ENCODE measurements at places on chromosomes 16 and 17.

- no peak for DNase-seq
Observed at GRCh38 chr17:2459917-2460271, 51.8 kb downstream of the METTL16 start.

DNA sequence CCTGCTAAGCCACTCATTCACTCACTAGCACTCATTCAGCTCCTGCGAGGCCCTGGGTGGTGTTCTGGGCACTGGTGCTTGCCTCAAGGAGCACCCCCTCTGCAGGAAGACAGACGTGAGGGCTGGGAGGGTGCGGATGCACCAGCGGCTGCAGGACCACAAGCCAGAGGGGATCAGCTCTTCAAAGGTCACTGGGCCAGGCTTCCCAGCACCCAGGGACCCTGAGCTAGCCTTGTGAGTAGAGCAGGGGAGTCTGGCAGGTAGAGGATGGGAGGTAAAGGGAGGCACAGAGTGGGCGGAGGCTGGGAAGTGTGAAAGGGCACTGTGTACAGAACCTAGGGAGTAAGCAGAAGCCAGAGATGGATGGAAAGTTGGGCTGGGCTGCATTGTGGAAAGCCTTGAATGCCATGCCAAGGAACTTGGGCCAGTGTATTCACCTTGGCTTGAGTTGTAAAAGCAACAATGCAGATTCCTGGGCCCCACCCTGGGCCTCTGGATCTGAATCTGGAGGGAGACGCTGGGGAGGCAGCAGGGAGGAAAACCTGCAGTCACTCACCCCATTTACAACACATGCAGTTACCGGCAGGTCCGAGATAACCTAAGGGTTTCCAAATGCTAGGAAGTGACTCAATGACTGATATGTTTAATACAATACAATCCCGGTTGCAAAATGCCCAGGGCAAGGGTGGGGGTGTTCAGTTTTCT, 1.7 kb downstream of the IL4R start:
- peak; percentile 71 for DNase-seq

DNA sequence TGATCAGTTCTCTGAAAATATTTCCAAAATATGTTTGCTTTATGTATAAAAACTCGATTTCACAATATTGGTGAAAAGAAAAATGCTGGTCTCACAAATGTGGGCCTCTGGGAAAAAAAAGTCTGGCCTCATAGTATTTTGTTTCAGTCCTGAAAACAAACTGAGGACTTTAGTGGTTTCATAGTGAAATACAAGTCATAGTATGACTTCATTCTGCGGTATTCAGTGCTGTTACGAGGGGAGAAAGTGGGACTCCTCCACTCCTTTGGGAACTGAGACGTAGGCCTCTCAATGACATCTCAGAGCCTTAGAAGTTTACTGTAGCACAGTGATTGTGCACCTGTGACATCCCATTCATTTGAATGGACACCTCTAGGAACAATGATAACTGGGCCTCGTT, 56.0 kb downstream of the CYB561 start:
- DNase-seq = no peak

DNA sequence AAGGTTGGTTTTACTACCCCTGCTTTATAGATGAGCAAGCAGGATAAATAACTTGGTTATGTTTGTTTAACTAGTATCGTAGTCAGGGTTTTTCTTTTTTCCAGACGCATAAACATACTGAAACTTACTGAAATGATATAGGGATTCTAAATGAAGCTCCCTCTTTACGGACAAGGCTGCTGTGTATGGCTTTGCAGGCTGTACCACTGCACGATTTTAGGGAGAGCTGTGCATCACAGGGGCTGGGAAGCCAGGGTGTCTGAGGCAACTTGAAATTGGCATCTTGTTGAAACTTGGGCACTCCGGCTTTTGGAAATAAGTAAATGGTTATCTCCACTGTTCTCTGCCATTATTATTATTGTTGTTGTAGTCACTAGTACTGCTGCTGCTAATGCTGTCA, 218.1 kb upstream of the CDH8 start:
- DNase-seq = no peak

DNA sequence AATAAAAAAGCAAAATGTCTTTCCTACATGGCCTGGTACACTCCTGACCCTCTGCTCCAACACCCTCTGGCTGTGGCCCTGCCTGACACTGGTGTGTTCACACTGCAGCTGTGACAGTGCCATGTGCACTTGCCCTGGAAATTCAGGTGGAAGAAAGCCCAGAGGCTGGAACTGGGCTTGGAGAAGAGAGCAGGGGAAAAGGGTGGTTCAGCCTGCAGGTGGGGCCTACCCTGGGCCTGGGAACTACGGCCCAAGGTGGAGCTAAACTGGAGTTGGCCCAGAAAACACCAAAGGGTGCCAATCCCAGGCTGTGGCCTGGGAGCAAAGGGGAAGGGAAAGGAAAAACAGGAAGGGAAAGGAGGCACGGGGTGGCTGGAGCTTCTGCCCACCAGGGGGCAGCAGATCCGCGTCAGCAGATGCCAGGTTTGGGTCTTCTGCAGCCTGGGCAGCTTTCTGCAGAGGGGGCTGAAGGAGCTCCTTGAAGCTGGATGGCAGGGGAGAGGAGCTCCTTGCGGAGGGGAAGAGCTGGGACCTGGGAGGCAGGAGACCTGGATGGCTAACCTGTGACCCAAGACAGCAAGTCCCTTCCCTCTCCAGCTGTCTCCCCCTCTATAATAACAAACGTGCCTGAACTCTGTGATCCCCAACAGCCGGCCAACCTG, 15.4 kb upstream of the CTCF start:
- no peak for DNase-seq

- no peak for DNase-seq
Observed at GRCh38 chr17:71777048-71777640, 343.7 kb upstream of the SOX9 start.

DNA sequence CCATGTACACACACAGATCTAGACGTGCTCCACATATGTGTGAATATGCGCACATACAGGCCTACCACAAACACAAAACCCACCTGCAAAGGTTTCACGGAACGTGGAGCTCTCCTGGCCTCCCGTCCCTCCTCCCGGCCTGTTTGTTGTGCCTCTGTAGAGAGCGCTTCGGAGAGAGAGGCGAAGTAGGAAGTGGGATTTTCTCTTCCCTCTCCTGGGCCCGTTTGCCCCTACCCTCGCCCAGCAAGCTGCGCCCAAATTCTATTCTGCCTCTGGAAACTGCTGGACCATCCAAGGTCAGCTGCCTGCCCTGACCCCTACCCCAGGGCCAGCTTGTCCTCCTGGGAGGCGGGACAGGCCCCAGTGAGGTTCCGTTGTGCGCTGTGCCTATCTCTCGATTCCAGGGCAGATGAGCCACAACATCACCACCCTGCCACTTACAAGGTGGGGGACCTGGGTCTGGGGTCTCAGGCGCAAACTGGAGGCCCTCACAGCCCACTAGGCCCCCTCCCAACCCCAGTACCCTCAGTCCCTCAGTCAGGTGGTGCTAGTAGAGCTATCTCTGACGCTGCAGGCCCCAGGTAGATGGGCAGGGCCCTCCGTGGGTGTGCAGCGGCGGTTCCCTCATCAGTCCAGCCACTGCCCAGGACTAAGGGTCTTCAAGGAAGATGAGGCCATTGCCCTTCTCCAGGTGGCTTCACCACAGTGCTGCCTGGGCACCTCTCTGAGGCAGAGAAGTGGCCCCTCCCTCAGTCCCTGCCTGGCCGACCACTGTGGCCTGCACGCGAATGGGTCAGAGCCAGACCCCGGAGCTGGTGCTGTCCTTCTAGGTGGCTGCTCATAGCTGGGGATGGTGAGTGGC, 54.2 kb downstream of the BEAN1 start:
- DNase-seq = no peak

DNA sequence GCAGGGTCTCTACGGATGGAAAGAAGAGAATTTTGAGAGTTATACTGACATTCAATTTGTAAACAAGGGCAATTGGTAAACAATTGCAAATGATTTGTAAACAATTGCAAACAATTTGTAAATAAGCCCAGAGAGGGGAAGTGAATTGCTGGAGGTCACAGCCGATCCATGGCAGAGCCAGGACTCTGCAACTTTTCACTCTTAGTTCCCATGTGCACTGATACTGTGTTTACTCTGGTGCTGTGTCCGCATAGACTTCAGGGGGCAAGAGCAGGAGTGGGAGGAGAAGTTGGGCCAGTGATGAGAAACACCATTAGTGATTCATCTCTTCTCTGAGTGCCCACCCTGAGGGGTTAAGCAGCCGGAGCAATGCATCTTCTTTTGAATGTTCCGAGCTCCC, 14.0 kb downstream of the SCNN1G start:
- no peak for DNase-seq

GRCh38 chr16:88767546-88768070, 17.4 kb downstream of the PIEZO1 start:
- DNase-seq = no peak

GRCh38 chr16:10521681-10522274, 58.6 kb downstream of the EMP2 start:
- no peak for DNase-seq

DNA sequence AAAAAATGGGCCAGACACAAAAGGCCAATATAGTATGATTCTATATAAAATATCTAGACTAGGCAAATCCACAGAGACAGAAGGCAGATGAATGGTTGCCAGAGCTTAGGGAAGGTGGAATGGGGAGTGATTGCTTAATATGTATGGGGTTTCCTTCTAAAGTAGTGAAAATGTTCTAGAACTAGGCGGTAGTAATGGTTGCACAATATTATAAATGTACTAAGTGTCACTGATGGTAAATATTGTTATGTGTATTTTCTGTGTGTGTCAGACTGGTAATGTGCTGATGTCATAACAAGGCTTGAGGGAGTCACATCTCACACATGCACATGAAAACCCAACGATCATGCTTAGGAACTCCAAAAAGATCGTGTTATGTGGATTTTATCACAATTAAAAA, 106.9 kb upstream of the SIAH1 start:
- no peak for DNase-seq

DNA sequence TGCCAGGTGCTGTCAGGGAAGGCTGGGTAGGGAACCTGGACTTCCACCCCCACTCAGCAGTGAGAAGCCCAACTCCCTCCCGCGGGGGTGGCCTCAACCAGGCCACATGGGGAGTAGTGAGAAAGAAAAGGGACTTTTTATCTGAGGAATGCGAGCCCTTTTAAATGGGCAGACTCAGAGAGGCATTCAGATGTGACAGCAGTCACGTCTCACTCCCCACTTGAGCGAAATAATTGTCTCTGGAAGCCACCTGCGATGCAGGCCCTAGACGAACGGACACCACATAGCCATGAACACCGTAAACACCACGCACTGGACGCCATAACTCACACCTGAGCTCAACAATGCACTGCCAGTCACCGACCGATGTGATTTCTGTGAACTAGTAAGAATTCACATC, 11.9 kb upstream of the CD300E start:
- no peak for DNase-seq

- no peak for DNase-seq
Observed at GRCh38 chr16:26816266-26816665, 250.5 kb upstream of the C16orf82 start.

DNA sequence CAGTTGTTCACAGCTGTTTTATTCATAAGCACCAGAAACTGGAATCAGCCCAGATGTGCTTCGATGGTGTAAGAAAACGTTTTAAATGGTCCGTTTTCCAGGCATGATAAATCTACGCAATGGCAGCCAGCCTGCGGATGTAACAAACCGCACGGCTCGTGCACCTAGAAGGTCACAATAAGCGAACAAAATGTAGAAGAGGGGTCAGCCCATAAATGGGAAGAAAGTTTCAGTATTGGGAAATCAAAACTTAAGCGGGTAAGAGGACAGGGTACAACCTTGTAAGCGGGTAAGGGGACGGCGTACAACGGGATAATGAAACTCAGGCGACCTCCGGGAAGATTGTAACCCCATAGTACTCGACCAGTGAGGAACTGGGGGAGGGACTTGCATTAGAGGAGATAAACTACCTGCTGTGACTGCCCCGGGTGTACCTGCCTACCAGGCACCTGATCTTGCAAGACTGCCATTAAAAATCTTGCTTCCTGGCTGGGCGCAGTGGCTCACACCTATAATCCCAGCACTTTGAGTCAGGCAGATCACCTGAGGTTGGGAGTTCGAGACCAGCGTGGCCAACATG, 66.6 kb downstream of the ANKRD11 start:
- no peak for DNase-seq

DNA sequence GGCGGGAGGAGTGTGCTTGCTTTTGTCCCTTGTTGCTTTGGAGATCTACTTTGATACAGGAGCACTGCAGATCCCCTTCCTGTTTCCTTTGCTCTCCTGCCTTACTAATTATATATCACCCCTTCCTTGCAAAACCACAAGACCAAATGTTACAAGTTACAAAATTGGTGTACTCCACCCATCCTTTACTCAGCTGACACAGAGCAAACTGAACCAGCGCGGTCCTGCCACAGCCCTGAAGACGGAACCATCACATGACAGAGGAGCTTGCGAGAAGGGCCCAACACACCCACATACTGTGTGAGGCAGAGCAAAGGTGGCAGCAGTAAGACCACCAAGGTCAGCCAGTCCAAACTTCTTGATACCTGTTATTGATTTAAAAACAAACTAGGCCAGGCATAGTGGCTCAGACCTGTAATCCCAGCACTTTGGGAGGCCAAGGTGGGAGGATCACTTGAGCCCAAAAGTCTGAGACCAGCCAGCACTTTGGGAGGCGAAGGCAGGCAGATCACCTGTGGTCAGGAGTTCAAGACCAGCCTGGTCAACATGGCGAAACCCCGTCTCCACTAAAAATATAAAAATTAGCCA, 33.2 kb downstream of the CYTH1 start:
- no peak for DNase-seq

- DNase-seq = no peak
Observed at GRCh38 chr17:15007147-15007553, 258.0 kb downstream of the PMP22 start.

GRCh38 chr17:5809056-5809455, 224.7 kb upstream of the NLRP1 start:
- no peak for DNase-seq

DNA sequence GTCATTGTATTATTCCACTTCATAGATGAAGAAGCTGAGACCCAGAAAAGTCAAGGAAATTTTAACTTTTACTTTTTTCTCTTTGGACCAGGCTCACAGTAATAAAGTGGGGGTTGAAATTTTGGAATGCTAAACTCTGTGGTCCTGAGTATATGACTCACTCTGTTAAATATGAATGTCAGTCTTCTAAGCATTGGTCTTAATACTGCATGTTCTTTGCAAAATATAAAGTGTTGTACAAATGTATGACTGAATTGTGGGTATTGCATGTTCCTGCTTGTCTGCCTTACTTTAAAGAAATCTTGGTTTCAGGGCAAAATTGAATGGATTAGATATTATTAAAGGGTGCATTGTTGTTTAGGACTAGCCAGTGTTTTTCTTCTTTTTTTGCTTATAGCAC, 950.8 kb upstream of the GOT2 start:
- no peak for DNase-seq

- no peak for DNase-seq
Observed at GRCh38 chr17:1168533-1169220, 11.1 kb downstream of the ABR start.

DNA sequence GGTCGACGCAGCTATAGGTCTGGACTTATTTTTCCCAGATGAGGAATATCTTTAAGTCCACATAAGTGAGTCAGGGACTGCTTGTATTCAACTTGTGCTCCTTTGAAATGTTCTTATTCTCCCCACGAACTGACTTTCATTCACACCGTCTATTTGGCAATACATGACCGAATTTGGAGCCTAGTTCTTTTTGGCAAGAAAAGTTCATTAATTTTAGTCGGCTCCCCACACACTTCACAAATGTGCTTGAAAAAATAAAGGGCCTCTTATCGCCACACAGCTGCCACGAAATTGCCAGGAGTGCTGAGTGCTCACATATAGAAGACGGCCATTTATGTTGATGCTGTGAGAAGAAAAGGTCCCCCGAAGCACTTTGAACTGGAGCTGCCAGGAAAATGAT, 152.6 kb downstream of the PRKCA start:
- DNase-seq = no peak
